ENCODE measurements at places on chromosomes 16 and 17.

GRCh38 chr16:19578378-19578971, 23.0 kb downstream of the VPS35L start:
- no peak for DNase-seq

GRCh38 chr17:51734462-51734861, 424.1 kb downstream of the CA10 start:
- DNase-seq = no peak

DNA sequence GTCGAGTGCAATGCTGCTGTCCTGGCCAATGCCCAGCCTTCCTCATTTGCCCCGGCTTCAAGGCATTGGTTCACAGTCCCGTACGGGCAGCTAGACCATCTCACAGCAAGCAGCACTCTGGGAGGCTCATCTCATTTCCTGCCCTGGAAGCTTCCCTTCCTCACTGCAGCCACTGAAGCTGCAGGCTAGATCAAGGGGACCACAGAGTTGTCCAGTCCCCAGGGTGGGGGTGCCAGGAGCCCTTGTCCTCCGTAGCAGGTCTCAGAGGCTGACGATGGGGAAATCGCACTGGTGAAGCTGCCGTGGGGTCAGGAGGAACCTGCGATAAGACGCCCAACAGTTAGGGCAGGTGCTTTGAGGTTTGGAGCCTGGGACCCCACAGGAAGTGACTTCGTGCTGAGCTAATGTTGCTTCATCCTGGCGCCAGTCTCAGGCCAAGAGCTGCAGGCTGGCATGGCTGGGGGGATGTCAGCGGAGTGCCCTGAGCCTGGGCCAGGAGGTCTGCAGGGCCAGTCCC, at the start of gene SPNS3:
TSS of gene SPNS3 (plus strand) at position 426 of the 517 bp plus-strand sequence. CDS start at position 454, 28 bp downstream.
- peak; percentile 44 for DNase-seq

- no peak for DNase-seq
Measured at GRCh38 chr16:84502581-84502980, 1.9 kb downstream of the MEAK7 start.

- DNase-seq = no peak
Measured at GRCh38 chr16:591892-592517, 2.1 kb downstream of the RAB40C start.

DNA sequence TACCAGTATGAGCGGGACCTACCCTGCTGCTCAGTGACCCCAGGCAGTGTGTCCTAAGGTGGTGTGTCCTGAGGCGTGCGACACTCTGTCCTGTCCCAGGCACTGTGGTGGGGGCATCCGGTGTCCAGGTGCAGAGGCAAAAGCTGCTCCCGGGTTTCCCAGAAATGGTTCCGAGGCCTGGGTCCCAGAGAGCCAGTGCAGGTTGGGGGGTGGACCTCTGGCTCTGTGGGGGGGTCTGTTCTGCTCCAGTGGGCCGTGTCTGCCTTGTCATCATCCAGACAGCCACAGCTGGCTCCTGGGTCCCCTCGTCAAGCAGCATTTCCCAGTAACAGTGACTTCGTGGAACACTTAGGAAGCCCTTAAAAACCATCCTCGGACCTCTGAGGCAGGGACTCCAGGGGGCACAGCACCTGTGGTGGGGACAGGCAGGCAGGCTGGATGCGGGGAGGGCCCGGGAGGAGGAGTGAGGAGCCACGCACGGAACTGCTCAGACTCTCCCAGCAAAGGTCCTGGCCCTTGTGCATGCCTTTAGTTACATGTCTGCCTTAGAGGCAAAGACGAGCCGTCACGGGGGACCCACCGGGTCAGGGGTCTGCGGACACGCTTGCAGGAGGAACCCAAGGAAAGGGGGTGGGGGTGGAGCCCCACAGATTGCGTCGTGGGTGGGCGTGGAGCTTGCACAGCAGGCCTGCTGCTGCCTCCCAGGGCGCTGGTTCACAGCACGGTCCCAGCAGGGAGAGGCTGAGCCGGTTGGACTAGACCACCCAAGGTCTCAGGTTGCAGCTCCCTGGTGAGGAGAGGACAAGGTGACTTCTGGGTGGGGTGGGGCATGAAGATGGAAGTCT, 5.6 kb downstream of the SLC16A3 start:
- no peak for DNase-seq

GRCh38 chr16:12228602-12229499, 252.3 kb downstream of the SNX29 start:
- peak; percentile 16 for DNase-seq

DNA sequence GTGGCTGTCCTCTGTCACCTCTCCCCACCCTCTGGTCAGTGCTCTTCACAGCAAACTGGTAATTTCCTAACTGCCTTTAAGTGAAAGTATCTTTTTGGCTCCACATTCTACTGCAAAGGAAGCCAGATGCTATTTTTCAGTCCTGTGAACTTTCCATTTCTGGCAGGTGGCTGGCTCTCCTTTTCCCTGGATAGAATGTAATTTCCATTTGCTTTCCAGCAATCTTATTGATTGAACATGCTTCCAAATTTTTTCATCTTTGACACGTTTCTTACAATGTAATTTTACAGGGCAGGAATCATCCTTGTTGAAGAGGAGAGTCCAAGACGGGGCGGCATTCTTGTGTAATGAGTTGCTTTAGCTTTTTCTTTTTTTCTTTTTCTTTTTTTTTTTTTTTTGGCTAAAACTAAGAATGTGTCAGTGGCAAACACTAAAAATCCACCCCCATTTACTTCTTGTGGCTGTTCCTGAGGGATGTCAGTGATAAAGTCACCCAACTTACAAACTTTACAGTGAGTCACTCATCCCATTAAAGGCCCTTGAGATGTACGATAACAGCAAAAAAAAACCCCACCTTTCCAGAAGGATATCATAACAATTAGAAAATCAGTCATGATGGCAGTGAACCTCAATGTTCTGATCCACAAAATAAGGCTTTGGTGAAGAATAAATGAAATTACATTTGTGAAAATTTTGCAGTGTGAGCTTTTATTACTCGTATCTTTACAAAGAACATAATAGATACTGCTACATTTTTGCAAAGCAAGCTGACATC, 29.4 kb upstream of the PRKCA start:
- no peak for DNase-seq

DNA sequence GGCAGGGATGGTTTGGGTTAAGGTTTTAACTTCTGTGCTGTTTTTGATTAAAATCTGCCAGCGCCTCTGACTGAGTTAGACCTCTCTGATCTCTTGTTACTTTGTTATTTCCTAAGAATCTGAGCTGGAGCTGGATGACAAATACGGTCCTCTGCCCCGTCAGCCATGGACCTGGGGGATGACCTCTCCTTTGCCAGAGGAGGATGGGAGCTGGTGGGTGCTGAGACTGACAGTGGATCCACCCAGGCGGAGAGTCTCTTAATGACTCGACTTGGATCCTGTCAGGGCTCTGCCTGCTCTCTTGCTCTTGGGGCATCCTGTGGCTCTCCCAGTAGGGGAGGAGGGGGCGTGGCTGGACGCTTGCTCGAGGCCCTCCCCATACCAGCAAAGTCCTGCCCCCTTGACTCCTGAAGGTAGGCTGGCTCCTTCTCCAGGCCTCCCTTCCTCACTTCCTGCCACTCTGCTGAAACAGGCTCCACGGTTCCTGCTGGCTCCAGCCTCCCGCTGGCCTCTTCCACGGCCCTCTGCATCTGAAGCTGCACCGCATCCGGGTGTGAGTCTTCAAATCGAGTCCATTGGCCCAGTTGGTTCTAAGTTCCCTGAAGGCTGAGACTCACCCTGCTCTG, 24.8 kb upstream of the MAP3K14 start:
- DNase-seq = no peak

GRCh38 chr17:8476741-8477140, 41.1 kb downstream of the NDEL1 start:
- DNase-seq = no peak

DNA sequence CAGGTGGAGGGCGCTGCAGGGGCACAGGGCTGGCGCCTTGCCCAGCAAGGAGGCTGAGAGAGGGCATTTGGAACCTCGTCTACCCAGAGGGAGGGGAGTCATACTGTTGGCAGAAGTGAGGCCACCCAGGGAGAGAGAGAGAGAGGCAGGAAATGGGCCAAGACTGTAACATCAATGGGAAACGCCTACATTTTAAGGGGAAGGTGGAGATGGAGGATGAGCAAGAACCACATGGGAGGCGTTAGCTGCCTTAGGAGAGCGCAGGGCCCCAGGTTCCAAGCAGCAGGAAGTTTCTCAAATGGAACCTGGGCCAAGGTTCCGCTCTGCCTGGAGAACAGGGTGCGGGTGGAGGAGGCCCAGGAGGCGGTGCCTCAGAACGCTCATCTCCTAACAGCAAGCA, 2.7 kb upstream of the WFDC1 start:
- no peak for DNase-seq

DNA sequence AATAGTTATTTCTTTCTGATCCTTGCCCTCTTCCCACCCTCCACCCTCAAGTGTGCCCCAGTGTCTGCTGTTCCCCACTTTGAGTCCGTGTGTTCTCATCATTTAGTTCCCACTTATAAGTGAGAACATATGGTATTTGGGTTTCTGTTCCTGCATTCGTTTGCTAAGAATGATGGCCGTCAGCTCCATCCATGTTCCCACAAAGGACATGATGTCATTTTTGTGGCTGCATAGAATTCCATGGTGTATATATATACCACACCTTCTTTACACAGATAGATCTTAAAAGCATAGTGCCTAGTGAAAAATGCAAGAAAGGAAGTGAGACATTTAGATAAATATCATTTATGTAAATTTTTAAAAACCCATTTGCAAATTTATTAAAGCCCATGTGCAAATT, 33.1 kb downstream of the HS3ST2 start:
- DNase-seq = no peak

DNA sequence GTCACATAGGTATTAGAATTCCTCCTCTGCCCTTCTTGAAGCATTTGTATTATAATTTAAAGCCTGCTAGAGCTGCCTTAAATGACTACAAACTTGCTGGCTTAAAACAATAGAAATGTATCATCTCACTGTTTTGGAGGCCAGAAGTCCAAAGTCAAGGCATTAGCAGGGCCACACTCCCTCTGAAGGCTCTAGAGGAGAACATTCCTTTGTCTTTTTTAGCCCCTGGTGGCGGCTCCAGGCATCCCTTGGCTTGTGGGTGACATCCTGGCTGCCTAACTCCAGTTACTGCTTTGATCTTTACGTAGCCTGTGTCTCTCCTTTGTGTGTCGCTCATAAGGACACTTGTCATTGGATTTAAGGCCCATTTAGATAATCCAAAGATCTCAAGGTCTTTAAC, 186.6 kb upstream of the SALL1 start:
- no peak for DNase-seq

DNA sequence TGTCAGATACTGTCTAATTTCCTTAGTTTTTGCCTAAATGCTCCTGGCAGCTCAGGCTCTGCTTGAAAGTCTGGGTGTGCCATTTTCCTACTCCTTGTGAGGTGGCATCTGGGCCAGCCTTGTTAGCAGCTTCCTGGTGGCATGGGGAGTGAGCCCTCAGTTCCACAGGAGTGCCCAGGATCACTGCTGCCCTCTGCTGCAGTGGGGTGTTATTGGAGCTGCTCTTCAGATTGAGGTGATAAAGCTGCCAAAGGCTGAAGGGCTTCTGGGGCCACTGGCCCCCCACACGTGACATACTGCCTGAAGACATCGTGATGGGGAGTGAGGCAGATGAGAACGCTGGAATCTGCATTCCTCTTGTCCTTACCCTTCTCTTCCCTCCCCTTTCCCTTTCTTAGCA, 27.4 kb downstream of the CEP95 start:
- peak; percentile 10 for DNase-seq

- no peak for DNase-seq
Measured at GRCh38 chr17:79556271-79556670, 54.6 kb downstream of the RBFOX3 start.

DNA sequence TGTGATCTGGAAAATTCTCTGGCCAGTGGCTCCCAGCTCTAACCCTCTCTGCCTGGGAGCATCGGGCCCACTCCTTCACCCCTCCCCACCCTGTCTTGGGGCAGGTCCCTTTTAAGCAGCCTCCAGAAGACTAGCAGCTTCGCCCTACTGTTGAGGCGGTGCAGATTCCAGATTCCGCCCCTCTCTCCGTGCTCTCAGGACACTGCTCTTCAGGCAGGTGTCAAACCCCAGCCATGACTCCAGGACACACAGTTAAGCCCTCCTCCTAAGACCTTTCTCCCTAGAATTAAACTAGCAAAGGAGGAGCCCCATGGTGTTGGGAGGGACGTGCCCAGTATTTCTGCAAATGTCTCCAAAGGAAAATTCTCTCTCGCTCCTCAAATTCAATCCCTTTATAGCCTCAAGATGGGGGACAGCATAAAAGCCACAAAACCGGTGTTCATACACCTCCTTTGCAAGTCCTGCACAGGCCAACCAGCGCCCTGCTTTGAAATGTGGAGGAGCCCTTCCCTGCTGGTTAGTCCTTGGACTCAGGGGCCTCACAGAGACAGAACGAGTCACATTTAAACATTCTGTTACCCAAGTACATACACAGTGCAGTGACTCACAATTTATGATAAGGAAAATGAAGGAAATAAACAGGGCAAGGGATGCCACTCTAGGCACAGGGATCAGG, 7.2 kb downstream of the LPO start:
- no peak for DNase-seq

- DNase-seq = no peak
Measured at GRCh38 chr16:79067600-79067999, 532.9 kb downstream of the MAF start.

DNA sequence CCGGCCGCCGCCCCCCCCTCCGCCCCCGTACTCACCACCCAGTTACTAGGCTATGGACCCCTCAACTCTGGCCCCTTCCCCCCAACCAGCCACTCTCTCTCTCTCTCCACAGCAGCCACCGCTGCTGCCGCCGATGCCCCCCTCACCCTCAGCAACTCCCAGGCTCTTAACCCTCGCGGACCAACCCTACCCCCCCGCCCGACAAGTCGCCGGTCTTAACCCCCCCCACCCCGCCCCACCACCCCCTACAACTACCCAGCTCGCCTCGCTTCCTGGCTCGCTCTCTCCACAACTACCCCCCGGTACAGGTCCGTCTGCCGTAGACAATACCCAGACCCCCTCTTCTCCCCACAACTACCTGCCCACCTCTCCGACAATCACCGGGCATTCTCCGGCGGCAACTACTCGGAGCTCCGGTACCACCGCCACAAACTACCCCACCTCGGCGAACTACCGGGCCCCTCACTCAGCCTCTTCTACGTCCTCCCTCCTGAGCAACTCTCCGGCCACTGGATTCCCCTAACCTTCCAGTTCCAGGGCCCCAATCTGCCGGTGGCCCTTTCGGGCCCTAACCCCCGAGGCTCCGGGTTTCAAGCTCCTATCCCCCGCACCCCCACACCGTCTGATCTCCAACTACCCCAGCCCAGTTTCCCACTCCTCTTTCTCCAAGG, 702 bp downstream of the PHF23 start:
- DNase-seq = peak; percentile 60

DNA sequence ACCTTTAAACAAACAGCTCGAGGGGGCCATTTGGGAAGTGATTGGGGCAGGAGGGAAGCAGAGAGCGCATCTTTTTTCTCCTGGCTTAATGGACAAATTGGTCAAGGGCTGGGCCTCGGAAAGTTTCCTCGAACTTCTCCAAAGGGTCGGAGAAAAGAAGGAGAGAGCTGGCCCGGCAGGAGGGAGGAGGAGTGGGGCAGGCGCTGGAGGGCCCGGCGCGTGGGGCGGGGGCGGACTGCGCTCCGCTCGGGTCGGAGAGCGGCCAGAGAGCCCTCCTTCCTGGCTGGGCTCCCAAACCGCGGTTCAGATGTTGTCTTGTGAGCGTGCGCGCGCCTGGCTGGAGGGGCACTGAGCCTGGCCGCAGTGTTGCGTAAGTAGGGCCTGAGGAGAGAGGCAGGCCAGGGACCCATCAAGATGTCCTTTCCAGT, 1.2 kb downstream of the MMP2 start:
- DNase-seq = no peak

GRCh38 chr17:37309051-37309450, 66.7 kb upstream of the C17orf78 start:
- DNase-seq = no peak

- peak; percentile 17 for DNase-seq
Measured at GRCh38 chr16:56041556-56042140, 149.6 kb upstream of the GNAO1 start.

- DNase-seq = no peak
Measured at GRCh38 chr16:85991856-85992255, 92.9 kb downstream of the IRF8 start.
